CD4-positive, CD25-positive, alpha-beta regulatory T cell (primary cell): ENCODE measurements at places on chromosomes 7 and 10.

- DNase-seq, result no peak
Observed at GRCh38 chr7:76336094-76336493, 22.7 kb downstream of the YWHAG start.

- DNase-seq, result no peak
Observed at GRCh38 chr7:41540601-41541000, 162.3 kb downstream of the INHBA start.

GRCh38 chr10:15352836-15353235 lies 18.3 kb downstream of the FAM171A1 start:
- no peak for DNase-seq

- DNase-seq, result no peak
Observed at GRCh38 chr10:97307866-97308780, 10.9 kb upstream of the FRAT1 start.

DNA sequence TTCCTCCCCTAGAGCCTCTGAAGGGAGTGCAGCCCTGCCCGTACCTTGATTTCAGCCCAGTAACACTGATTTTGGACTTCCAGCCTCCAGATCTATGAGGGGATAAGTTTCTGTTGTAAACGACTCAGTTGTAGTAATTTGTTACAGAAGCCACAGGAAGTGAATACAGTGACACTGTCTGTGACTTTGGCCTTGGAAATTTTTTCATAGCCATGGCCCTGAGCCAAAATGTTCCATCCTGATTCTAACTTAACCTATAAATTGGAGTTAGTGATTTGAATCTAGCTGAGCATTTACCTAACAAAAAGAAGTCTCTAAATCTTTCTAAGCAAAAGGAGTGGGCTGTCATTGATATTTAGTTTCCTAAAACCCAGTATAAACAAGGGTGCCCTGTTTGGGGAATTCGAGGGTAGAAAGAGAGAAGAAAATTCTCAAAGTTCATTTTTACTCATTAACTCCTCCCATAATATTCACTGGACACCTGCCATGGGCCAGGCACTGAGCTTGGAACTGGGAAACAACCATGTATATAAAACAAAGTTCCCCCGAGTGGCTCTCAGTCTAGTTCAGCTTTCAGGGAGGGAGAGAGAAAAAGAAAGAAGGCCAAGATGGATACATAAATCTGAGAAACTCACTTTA lies 162.3 kb downstream of the SKIDA1 start:
- no peak for DNase-seq

DNA sequence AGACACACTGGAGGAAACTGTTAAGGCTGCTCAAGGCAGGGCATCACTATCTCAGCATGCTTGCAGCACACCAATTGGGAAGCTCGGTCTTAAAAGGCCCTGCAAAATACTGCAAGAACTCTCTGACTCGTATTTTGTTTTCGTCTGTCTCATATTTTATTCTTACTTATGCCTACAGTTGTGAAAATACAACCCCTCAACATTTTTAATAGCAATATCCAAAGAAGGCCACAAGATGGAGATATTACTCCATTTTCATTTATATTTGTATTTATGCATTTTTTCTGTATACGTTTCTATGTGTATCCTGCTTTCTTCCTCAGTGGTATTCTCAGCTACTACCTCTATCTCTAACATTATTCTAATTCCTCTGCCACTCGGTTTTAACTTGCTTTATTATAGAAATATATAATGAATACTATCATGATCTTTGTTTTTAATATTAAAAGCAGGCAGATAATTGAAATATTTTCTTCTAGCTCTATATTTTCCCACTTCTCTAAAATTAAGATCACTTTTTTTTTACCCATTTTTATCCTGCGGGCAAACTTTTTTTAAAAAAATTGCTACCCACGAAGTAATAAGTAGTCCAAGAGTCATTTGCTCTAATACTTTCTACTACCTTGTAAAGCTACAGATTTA lies 10.0 kb downstream of the DNAJC1 start:
- no peak for DNase-seq

GRCh38 chr10:11082526-11082925 lies 64.9 kb downstream of the CELF2 start:
- DNase-seq, result no peak

DNA sequence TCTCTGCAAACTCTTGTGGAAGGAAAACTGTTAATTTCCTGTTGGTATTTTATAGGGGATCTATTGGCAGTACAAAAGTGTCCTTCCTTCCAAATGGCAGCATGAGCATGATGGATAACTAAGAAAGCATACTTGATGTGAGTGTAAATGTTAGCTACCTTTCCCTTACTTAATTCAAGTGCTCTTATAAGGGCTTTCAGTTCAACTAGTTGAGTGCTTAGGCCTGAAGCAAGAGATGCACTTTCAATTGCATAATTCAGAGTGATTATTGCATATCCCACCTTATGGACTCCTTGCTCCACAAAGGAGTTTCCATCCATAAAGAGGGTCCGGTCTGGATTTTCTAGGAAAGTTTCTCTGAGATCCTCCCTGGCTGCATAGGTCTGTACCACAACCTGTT lies 56.3 kb upstream of the CYP2C8 start:
- DNase-seq, result no peak

- no peak for DNase-seq
Observed at GRCh38 chr10:100811261-100811660, 65.9 kb downstream of the PAX2 start.

GRCh38 chr10:113137941-113138685 lies 188.1 kb downstream of the TCF7L2 start:
- no peak for DNase-seq

DNA sequence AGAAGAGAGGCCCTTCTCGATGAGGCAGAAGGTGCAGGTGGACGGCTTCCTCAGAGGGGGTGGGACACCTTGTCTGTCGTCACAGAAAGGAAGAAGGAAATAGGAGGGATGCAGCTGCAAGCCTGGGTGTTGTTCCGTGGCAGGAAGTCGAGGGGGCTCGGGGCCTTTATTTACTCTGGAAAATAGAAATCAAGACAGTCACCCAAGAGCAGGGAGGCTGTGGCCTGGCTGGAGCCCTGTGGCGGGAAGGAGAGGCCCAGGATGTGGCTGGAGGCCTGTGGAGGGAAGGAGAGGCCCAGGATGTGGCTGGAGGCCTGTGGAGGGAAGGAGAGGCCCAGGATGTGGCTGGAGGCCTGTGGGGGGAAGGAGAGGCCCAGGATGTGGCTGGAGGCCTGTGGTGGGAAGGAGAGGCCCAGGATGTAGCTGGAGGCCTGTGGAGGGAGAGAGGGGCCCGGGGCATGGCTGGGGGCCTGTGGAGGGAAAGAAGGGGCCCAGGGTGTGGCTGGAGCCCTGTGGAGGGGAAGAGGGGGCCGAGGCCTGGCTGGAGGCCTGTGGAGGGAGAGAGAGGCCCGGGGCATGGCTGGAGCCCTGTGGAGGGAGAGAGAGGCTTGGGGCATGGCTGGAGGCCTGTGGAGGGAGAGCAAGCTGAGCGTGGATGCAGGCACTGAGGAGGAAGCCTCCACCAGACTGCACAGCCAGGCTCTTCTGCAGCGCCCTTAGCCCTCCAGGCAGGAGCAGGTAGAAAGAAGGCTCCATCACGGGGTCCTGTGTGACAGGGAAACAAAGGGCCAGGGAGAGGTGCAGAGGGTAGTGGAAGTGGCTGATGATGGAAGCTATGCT lies 97.3 kb upstream of the SFMBT2 start:
- no peak for DNase-seq

DNA sequence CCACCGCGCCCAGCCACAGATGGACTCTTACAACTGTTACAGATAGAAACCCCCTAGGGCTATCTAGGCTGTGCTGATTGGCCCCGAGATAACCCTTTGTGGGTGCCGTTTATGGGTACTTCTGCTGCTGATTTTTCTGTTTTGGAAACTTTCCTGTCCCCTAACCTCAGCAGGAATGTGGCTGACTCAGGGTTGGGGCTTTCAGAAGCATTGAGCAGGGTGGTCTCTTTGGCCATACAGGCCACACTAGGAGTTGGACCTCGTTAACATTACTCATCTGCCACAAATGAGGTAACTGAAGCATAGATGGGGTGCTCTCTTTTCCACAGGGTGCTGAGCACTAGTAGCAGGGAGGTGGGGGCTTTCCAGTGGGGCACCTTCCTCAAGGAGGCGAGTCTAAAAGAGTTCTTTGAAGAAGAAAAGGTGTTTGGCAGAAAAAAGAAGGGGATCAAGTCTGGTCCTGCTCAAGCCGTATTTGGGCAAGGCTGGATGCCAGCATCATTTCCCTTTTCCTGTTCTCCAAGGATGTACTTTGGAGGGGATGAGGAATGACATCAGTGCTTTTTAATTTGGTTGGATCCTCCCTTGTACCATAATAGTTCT lies 6.4 kb downstream of the ZSCAN25 start:
- DNase-seq, result no peak

GRCh38 chr7:93016681-93017381 lies 100.9 kb downstream of the SAMD9 start:
- DNase-seq, result no peak

DNA sequence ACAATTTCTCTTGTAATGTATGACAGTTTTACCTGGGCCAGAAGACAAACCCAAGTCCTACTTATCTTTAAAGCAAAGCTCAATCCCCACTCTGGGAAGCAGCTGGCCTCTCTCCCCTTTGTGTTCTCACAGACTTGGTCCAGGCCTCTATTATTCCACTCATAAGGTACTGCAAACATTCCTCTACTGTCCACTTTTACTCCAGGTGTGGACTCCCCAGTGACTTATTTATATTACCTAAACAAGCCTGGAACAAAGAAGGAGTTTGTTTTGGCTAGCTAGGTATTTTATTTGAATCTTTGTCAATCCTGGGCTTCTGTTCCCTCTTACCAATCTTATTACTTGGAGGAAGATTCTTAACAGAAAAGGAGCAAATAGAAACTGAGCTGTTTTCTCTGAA lies 163.5 kb downstream of the SKAP2 start:
- no peak for DNase-seq

DNA sequence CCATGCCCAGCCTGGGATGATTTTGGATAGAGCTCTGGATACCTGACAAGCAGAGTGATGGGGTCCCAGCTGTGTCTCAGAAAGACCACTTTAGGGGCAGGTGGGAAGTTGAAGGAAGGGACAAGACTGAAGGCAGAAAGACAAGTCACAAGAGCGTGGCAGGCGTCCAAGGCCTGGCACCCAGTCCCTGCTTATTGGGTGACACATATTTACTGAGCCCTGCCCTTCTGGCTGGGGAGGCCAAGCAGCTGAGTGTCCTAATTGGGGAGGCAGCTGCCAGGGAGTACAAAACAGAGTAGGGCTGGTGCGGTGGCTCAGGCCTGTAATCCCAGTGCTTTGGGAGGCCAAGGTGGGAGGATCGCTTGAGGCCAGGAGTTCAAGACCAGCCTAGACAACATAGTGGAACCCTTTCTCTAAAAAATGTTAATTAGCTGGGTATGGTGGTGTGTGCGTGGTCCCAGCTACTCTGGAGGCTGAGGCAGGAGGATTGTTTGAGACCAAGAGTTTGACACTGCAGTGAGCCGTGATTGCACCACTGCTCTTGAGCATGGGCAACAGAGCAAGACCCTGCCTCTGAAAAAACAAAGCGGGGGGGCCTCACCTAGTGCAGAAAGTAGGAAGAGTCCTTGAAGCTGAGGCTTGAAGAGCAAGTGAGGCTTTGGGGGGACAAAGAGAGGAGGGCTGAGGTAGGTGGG lies 53.0 kb upstream of the GTF2I start:
- DNase-seq, result no peak

DNA sequence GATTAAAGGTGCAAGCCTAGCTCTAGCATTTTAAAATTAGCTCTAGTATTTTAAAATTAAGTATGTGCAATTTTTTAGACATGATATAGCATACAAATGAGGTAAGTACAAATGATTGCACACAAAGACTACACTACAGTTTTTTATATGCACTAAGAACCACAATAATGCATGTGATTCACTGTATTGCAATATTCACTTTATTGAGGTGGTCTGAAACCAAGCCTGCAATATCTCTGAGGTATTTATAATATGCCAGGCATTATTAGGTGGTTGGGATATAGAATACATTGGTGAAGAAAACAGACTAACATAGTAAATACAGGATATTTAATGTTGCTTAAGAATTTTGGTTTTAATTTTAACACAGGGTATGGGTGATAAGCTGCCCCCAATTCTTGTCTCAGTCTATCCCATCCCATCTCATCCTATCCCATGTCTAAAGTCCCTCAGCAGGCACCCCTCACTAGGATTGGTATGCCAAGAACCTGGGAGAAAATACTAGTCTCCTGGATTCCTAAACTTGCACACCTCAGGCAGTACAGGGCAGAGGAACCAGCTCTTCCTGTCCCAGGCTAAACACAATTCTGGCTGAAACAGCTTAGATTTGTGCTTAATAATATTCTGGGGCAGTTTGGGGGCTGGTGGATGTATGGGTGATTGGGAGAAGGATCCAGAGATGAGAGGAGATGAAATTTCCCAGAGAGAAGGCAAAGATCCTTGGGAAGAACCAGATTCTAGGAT lies 90.4 kb downstream of the HIPK2 start:
- no peak for DNase-seq

- no peak for DNase-seq
Observed at GRCh38 chr7:86760236-86760635, 116.5 kb downstream of the GRM3 start.

DNA sequence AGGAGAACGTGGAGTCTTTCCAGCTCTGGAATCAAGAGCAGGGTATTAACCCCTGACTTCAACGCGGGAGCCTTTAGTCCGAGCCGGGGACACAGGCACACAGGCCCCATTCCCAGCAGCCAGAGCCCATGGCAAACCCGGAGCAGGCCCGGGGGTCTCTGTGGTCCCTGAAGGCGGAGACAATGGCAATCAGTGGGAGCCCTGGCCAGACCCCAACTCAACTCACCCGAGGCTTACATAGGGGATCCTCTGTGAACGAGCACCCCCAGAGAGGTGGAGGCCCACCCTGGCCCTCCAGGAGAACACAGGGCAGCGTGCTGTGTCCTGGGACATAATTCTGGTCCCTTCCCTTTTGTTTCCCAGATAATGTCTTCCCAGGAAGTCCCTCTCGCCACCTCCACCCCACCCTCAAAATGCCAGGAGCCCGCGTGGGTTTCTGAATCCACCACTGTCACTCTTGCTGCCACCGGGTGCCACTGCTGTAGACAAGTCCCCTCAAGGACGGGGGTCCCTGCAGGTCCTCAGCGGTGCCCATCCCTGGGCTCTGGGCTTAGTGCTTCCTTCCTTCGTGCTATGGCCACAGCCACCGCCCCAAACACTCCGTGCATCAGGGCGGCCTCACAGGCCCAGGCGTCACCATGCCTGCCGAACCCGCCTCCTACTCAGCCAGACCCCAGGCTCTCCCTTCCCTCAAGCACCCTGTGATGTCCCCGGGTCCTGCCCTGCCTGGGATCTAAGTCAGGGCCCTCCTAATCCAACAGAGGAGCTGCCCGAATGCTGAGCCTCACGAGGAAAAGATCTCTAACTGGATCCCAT lies 28.6 kb upstream of the PPP2R2D start:
- no peak for DNase-seq

GRCh38 chr10:46033602-46034011 lies 3.2 kb upstream of the NCOA4 start:
- DNase-seq, result no peak
